Lower lobe of right lung (tissue), 2 donors: ENCODE measurements at places on chromosomes 11 and 22.

GRCh38 chr11:72238040-72238450 lies 5.9 kb downstream of the PHOX2A start:
- DNase-seq, result peak; percentile 74

DNA sequence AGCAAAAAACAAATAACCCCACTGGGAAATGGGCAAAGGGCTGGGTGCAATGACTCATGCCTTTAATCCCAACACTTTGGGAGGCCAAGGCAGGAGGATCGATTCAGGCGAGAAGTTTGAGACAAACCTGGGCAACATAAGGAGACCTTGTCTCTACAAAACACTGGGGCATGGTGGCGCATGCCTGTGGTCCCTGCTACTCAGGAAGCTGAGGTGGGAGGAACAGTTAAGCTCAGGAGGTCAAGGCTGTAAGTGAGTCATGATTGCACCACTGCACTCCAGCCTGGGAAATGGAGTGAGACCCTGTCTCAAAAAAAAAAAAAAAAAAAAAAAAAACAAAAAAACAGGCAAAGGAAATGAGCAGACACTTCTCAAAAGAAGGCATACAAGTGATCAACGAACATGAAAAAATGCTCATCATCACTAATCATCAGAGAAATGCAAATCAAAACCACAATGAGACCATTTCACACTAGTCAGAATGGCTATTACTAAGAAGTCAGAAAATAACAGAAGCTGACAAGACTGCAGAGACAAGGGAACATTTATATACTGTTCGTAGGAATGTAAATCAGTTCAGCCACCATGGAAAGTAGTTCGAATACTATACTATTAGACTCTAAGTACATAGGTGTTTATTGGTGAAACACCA lies 48.2 kb upstream of the SMCO4 start:
- no peak for DNase-seq

GRCh38 chr11:73757598-73757997 lies 3.3 kb downstream of the RAB6A start:
- no peak for DNase-seq

GRCh38 chr22:24506802-24507438 lies 11.8 kb downstream of the UPB1 start:
- DNase-seq, result no peak

GRCh38 chr11:73171436-73172161 lies 29.5 kb upstream of the FCHSD2 start:
- DNase-seq, result no peak

GRCh38 chr11:66846671-66847091 lies 3.4 kb downstream of the RCE1 start:
- no peak for DNase-seq

DNA sequence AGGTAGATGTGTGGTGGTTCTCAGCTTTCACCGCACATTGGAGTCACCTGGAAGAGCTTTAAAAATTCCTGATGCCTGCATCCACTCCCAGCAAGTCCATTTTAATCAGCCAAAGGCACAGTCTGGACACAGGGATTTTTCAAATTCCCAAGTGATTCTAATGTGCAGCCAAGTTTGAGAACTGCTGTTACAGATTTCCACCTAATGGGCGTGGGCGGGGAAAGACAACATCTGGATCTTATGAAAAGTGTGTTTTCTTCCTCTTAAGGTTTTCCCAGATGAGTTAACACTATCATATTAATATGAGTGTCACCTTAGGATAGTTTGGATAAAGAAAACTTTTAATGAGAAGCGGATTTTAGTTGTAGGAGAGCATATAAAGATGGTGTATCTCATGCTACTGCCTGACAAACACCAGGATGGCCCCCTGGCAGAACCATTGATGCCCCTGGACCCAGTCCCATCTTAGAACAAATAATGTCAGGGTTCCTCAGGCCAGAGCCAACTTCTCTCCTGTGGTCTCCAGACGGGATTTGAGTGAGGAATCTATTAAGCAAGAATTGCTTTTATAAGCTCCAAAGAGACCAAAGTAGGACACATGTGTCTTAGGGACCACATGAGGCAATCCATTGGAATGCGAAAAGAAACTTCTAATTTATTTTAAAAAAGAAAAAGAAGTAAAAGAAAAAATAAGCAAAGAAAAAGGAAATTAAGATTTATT lies 31.9 kb downstream of the POU2AF1 start:
- no peak for DNase-seq

- DNase-seq, result no peak
These were observed 16.8 kb downstream of the PRR5L start for GRCh38 chr11:36312611-36313472.

- no peak for DNase-seq
These were observed 35.9 kb upstream of the HORMAD2 start for GRCh38 chr22:30044369-30044768.

GRCh38 chr11:76763573-76764346 lies 19.4 kb upstream of the TSKU start:
- DNase-seq, result no peak

DNA sequence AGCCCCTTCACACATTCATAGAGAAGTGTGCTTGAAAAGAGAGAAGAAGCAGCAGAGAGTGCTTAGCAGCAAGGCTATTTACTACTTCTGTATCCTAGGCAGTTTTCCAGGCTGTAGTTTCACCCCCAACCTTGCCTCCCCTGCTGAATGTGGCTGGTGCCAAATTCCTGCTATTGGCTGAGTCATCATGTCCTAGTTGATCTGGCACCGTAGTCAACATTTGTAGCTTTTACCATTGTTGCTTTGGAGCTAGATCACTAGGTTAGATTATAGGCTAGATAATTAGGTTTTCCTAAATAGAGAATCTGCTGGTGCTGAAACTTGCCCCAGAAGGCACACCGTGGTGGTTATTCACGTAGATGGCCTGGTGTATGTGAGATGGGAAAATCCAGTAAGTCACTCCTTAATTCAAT lies 32.7 kb downstream of the ARHGAP42 start:
- no peak for DNase-seq

DNA sequence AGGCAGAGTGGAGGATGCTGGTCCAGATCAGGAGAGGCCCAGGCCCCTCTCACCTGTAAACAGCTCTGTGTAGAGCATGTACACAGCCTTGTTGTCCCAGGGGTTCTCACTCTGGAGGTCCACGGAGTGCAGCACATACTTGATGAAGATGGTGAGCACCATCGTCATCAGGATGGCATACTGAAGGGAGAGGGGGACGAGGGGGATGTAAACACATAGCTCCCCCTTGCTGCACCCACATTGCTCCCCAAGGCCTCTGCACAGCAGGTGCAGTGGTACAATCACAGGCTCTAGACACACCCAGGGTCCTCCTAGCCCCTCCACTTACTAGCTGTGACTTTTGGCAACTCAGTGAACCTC lies 2.9 kb downstream of the SYVN1 start:
- DNase-seq, result no peak

GRCh38 chr11:123216249-123216648 lies 21.2 kb upstream of the CLMP start:
- DNase-seq, result no peak

- no peak for DNase-seq
These were observed 594 bp upstream of the POU2AF1 start for GRCh38 chr11:111379602-111380136.

DNA sequence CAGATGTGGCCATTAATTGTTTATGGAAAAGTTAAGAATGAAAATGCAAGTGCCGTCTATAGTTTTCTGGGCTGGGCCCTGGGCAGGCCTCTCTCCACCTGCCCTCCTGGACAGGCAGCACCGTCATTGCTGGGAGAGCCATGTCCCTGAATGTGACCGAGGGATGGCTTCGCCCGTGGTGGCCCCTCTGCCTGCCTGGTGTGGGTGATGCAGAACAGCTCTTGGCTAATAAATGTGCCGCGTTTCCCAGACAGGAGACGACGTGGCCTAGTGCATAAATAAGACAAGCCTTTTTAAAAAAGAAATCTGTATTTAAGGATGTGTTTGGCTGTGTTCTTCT lies 407.3 kb downstream of the TBC1D22A start:
- peak; percentile 19 for DNase-seq

DNA sequence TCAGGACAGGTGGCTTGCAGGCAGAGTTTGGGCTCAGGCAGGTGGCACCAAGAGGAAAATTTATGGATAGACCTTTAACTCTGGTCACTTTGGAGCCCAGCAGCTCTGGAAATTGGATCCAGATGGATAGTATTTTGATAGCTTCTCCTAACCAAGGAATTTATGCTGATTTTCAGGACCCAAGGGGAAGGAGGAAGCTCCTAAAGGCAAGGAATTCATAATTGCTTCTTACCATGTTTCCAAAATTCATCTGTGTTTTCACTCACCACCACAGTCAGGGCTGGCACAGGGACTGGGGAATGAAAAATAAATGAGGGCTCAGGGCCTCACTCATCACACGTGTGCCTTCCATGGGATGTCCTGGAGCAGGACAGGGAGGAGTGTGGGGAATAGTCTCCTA lies 317.8 kb downstream of the ST3GAL4 start:
- no peak for DNase-seq

GRCh38 chr11:65182258-65183170 lies 786 bp downstream of the CAPN1 start:
- DNase-seq, result peak; percentile 66

GRCh38 chr11:10392095-10393079 lies 62.7 kb upstream of the AMPD3 start:
- DNase-seq, result no peak

DNA sequence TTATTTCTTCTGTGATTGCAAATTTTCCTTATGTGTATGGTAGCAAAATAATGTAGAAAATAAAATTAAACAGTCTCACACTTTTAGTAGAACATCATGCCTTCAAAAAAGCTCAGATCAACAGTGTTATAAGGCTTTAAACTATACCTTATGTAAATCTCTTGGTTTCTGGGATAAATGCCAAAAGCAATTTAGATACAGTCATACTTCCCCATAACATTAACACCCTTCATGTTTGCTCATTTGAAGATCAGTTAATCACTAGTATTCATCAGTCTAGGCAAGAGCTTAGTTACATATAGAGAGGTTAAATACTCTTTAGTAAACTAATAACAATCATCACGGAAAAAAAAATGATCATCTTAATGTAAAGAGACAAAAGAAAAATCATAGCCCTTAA lies 421.8 kb upstream of the ANO3 start:
- no peak for DNase-seq

- no peak for DNase-seq
These were observed 69.7 kb upstream of the SLC6A5 start for GRCh38 chr11:20529757-20530156.

DNA sequence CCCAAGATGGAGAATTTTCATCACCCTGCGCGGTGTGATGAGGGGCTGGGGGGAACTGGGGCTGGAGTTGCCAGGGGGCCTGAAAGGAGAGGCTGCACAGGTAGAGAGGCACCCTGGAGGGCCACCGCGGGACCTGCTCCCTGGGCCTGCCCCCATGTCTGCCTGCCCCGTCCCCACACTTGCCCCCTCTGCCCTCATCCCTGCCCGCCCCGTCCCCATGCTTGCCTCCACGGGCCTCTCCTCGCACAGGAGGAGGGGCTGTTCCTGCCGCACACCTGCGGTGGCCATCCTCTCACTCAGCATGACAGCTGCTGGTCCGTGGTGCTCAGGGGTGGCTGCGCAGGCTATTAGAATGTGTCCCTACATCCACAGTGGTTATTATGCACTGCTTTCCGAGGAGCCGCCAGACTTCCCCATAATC lies 43.5 kb downstream of the LINC01488 start:
- DNase-seq, result peak; percentile 20

GRCh38 chr22:48940266-48941032 lies 887.2 kb downstream of the BRD1 start:
- DNase-seq, result no peak

DNA sequence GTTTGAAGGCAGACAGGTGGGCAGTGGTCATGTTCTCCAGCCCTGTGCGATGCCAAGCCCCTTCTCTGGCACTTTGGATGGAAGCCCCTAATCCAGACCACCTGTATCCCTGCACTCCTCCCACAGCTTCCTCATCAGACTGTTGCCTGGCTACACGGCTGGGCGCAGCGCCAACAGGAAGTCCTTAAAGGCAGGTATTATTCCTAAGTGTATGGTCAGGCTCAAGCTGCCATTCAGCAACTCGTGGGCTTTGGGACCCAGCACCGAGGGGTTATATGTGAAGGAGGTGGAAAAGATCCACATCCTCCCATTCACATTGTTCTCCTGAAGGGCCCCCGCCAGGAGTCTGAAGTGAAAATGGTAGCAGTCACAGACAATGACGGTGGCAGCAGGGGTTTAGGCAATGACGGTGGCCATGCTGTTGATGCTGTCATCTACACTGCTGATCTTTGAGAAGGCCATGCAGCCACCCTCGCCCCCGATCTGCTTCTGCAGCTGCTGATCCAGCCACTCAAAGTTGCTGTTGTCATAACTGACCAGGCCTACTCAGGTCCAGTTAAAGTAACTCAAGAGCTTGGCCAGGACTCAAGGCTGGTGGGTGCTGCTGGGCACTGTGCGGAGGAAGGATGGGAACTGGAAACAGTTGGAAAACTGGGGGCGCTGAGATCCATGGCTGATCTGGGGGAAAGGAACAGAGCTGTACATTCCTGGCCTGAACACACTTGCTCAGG lies 27.7 kb downstream of the OR6Q1 start:
- DNase-seq, result peak; percentile 66

- no peak for DNase-seq
These were observed 561.9 kb upstream of the ANO5 start for GRCh38 chr11:21630934-21631478.

- no peak for DNase-seq
These were observed 91.3 kb upstream of the AMOTL1 start for GRCh38 chr11:94676814-94677213.

GRCh38 chr22:49598338-49598737 lies 229.3 kb downstream of the BRD1 start:
- DNase-seq, result no peak

- no peak for DNase-seq
These were observed 13.6 kb downstream of the P2RY6 start for GRCh38 chr11:73285721-73286120.

DNA sequence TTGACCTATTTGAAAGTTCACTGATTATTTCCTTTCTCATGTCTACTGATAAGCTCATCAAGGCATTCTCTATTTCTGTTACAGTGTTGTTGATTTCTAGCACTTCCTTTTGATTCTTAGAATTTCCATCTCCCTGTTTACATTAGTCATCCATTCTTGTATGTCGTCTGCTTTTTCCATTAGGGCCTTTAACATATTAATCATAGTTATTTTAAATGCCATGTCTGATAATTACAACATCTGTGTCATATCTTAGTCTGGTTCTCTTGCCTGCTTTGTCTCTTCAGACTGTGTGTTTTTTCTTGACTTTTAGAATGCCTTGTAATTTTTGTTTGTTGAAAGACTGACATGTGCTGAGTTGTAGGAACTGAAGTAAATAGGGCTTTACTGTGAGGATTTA lies 602.1 kb downstream of the SOX6 start:
- no peak for DNase-seq

GRCh38 chr11:2348986-2349385 lies 28.1 kb upstream of the CD81 start:
- no peak for DNase-seq

- peak; percentile 66 for DNase-seq
These were observed 669 bp downstream of the RPL27A start for GRCh38 chr11:8683115-8683807.
